ENCODE measurements at places on chromosomes 4 and X.

DNA sequence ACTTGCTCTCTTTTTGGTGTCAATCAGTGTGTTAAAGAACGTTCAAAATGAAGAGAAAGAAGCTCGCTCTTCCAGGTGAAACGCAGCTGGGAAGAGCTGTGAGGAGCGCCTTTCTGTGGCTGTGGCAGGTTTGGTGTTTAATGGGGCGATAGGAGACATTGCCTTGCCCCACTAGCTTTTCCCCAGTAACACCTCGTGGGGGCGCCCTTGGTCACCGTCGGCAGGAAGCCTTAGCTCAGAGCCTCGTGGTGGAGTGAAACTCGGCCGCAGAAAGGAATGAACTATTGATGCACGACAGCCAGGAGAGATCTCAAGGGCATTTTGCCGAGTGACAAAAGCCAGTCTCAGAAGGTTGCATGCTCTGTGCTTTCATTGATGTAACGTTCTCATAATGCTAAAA, 65.1 kb downstream of the GPR143 start:
- DNase-seq, result no peak

- DNase-seq, result no peak
These were observed 53.3 kb upstream of the LNX1 start for GRCh38 chr4:53644607-53645006.

DNA sequence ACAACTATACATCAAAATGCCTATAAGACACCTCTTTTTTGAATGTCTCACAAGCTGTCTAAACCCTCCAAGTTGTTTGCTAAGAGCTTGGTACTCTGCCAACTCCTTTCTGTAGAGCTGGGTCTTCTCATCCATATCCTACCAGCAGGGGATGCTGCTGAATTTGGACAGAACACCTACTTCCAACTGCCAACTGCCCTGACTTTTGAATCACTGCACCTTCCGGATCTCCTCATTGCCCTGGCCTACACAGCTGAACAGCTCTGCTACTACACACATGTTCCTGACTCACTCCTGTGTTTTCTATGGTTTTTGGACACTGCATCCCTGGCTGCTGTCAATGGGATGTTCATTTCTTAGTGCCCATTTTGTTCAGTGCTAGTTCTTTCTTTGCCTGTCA, 18.7 kb downstream of the FAM184B start:
- DNase-seq, result no peak

DNA sequence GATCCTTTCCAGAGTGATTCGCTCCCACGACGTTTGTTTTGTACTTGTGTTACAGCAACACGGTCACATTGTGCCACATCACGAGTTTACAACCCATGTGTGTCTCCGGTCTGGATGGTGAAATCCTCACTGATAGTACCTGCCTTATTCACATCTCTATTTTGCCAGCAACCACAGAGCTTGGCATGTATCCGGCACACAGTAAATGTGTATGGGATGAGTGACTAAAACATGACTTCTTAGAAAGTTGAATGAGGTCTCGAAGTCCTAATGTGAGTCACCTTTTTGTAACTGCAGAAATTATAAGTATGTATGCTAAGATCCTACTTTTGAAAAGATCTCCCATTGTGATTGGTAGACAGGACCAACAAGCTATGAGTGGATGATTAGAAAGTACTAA, 7.5 kb downstream of the STOX2 start:
- no peak for DNase-seq

DNA sequence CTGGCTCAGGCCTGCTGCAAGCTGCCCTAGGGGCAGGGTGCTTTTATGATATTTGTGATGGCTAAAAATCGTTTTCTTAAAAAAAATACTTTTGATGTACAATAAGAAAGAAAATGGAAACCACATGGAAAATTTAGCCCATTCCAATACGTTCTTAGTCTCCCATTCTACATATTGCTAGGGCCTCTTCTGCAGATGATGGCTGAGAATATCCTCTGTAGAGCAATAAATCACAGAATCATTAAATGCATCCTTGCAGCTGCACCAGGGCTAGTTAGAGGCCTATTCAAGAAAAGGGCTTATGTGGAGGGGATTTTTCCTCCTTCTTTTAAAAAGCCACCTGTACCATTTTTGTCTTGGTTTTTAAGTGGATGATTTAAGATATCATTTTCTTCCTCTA, 97.6 kb upstream of the C1GALT1C1 start:
- no peak for DNase-seq

GRCh38 chr4:19510993-19511392, 740.7 kb upstream of the SLIT2 start:
- no peak for DNase-seq

DNA sequence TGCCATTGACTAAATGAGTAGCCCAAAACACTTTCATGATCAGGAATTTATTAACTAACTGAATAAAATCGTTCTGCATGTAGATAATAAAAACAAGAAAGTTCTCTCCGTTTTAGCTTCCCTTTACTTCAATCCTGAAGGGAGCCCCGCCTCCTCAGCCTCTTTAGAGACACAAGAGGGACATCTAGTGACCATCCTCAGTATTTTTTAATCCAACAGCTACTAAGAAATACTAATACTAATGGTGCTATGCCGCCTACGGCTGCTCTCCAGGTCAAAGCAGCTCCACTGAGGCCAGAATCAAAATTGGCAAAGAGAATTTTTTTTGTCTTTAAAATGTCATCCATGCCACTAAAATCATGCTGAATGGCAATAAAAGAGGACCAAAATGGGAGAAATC, 3.2 kb upstream of the PCDH19 start:
- no peak for DNase-seq

- peak; percentile 32 for DNase-seq
These were observed 113.7 kb downstream of the USP46 start for GRCh38 chr4:52545099-52546069.

GRCh38 chr4:54390670-54391069, 161.6 kb downstream of the PDGFRA start:
- DNase-seq, result no peak

DNA sequence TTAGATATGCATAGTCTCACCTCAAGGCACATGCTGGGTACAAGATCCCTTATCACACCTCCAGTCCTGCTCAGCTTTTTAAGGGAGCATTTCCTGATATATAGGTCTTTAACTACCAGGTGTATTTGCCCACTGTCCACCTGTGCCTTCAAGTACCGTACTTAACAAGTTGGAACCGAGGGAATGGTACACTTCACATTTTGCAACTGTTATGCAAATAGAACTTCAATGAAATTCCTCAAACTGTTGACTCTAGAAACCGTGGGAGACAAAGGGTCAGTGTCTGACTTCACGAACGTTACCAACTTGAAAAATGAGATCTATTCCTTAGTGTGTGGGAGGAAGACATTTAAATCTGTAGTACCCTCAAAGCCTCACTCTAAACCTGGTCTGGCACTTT, 5.2 kb downstream of the TRIM2 start:
- DNase-seq, result no peak

GRCh38 chr4:23857367-23857959, 32.4 kb downstream of the PPARGC1A start:
- no peak for DNase-seq

GRCh38 chr4:27908356-27908755, 1047.7 kb downstream of the STIM2 start:
- no peak for DNase-seq

GRCh38 chr4:6031846-6032245, 13.6 kb upstream of the C4orf50 start:
- DNase-seq, result no peak

DNA sequence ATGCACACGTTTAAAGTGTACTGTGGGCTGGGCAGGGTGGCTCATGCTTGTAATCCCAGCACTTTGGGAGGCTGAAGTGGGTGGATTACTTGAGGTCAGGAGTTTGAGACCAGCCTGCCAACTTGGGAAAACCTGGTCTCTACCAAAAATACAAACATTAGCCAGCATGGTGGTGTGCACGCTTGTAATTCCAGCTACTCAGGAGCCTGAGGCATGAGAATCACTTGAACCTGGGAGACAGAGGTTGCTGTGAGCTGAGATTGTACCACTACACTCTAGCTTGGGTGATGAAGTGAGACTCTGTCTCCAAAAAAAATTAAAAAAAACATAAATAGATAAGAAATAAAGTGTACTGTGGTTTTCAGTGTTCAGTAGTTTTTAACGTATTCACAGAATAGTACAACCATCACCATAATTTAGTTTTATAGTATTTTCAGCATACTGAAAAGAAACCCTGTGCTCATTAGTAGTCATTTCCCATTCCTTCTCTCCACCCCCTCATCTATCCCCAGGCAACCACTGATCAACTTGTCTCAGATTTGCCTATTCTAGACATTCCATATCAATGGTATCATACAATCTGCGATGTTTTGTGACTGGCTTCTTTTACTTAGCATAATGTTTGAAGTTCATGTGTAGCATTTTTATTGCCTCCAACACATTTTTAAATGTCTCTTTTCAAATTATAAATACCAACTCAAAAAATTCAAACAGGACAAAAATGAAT, 19.1 kb downstream of the SLAIN2 start:
- DNase-seq, result no peak

GRCh38 chr4:179855469-179855868, 2387.7 kb upstream of the TENM3 start:
- no peak for DNase-seq

DNA sequence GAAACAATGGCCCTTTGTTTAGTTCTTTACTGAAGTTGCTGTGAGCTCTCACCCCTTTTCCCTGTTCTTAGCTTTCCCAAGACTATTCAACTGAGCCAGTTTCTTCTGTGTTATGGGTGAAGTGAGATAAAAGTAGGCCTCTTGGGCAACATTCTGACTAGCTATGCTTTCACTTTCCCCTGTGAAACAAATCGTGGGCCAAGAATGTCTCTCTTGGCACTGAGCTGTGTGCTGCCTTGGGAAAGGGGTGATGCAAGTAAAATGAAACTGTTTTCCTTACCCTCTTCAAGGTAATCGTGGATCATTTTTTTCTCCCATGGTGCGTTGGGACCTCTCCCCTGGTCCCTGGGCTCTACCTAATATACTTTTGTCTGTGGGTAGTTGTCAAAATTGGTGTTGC, 653.9 kb upstream of the MAGEB2 start:
- no peak for DNase-seq

DNA sequence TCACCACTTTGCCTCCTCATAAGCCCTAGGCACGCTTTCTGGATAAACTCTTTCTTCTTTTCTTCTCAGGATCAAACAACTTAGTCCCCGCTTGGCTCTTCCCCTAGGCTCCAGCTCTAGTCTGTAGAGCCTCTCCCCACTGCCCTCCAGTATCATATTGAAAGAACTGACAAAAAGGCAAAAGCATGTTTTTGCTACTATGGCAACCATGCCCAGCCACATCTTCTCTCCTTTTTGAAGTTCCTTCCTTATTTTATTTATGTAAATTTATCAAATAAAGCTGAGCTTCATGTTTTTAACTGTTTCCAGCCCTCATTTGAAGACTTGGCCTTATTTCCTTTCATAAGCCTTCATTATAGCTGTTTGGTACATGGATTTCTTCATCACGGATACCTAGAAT, 86.0 kb upstream of the LIMCH1 start:
- no peak for DNase-seq

- DNase-seq, result no peak
These were observed at the start of gene PDLIM3 for GRCh38 chr4:185534866-185535611. PDLIM3 (minus strand) TSS chr4:185535507; CDS start chr4:185535434, 73 bp downstream.

GRCh38 chr4:42344749-42345148, 52.5 kb upstream of the SHISA3 start:
- DNase-seq, result no peak

- no peak for DNase-seq
These were observed 415.2 kb downstream of the TRIML1 start for GRCh38 chr4:188554413-188554812.

- no peak for DNase-seq
These were observed 101.5 kb downstream of the CCDC160 start for GRCh38 chrX:134338527-134338926.

GRCh38 chr4:176788248-176788647, 4.5 kb downstream of the VEGFC start:
- no peak for DNase-seq

GRCh38 chr4:108849611-108850168, 86.8 kb upstream of the ETNPPL start:
- DNase-seq, result no peak

DNA sequence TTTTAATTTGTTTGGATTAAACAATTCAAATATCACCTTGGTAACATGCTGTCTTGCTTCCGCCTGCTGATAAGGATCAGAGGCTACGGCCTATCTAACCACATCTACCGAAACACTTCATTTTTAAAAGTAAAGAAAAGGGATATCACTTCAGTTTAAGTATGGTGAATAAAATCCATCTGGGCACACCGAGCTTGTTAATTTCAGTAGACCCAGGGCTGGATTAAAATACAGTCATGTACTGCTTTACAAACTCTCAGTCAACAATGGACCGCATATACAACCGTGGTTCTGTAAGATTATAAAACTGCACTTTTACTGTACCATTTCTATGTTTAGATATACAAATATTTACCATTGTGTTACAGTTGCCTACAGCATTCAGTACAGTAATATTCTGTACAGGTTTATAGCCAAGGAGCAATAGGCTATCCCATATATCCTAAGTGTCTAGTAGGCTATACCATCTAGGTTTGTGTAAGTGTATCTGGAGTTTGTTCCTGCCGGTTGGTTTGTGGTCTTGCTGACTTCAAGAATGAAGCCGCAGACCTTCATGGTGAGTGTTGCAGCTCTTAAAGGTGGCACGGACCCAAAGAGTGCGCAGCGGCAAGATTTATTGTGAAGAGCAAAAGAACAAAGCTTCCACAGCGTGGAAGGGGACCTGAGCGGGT, 40.0 kb downstream of the SEPTIN11 start:
- no peak for DNase-seq

DNA sequence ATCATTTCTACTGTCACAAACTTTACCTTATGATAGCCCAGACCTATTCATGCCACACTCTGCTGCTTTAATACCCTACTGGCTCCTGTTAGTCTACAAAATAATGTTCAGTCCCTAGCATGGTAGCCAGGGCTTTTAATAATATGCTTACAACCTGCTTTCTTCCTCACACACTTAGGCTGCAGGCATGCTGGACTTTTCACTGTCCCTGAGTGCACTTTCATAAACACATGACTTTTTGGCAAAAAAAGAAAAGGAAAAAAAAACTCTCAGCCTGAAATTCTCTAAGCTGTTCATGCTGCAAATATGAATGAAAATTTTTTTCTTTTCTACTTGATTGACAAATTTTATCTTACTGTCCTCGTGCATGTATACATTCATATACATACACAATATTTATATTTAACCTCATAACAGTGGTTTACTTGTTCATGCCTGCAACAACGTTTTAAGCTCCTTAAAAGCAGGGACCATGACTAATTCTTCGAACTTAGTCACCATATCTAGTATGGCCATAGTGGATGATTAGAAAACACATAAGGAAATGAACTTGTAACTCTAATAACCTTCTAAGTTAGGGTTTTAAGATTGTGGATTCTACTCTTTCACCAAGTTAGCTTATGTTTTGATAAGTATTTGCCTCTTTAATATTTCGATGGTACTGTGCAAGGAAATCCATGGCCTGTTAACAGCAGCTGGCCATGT, 229.5 kb downstream of the SPCS3 start:
- DNase-seq, result no peak

DNA sequence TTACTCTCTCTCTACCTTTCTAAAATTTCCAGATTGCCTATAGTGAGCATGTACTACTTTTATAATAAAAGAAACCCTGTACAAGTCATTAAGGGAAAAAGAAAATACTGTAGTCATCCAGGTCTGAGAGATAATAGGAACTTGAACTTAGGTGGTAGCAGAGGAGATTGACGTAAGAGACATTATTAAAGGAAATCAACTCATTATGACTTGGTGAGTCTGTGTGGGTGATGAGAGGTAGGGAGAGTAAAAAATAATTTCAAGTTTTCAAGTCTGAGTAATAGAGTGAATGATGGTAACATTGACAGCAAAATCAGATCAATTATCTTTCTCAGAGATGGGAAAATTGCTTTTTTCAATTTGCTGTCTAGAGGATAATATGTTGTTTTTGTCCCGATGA, 44.0 kb upstream of the ZCCHC12 start:
- no peak for DNase-seq

GRCh38 chr4:151325111-151325948, at the start of gene SH3D19:
SH3D19 (minus strand) TSS chr4:151325605; CDS start chr4:151325352, 253 bp downstream.
- DNase-seq, result peak; percentile 1
